Hematopoietic multipotent progenitor cell treated with erythropoietin and hydrocortisone succinate and interleukin-3 and kit ligand, for 4 days (in vitro differentiated cells): ENCODE measurements at places on chromosomes 12 and 14.
A peak's percentile ranks its signal among the peaks of the same experiment; 100 is the strongest.

GRCh38 chr14:80313806-80314205, 102.5 kb upstream of the DIO2 start:
- no peak for DNase-seq

DNA sequence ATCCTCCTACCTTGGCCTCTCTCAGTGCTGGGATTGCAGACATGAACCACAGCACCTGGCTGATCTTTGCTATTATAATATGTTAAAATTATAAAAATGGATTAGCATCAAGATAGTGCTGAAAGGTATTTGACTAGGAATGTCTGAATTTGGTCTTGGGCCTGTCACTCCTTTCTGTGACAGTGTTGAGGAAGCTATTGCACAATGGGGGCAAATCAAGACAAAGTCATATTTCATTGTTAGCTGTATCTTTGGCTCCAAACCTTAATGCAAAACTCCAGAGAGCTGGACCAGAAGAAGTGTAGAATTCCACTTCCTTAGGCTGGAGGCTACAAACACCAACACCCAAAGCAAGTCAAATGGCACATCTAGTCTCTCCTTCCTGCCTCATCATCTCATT, 42.2 kb downstream of the ZCRB1 start:
- peak; percentile 47 for DNase-seq

DNA sequence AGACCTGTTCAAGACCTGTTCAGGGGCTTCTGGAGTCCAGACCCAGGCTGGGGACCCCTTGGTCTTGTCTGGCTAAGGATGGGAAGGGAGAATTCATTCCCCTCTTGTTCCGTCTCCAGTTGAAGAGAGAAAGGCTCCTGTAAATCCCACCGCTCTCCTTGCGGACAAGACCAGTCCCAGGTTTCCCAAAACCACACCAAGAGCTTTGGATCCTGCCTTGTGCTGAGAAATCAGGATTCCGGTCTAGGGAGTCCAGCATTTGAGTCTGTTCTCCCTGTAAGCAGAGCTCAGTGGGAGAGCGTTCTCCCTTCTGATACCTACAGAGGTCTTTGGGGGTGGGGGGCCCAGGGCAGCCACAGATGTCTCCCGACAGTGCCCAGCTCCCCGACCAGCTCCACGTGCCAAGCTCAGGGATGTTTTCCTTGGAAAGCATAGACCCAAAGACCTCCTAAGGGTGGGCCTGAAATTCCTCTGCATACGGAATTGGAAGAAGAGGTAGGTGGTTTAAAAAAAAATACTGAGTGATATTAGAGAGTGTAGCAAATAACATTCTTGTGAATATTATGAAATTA, 1.9 kb downstream of the HOXC13 start:
- DNase-seq: no peak

DNA sequence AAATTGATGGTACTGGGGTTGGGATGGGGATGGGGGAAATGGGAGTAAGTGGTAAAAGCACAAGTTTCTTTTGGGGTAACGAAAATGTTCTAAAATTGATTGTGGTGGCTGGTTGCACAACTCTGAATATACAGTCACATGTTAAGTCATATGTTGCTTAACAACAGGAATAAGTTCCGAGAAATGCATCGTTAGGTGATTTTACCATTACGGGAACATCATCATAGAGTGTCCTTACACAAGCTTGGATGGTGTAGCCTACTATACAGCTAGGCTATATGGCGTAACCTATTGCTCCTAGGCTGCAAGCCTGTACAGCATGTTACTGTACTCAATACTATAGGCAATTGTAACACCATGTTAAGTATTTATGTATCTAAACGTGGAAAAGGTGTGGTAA, 31.0 kb downstream of the ITGA7 start:
- DNase-seq: peak; percentile 14

DNA sequence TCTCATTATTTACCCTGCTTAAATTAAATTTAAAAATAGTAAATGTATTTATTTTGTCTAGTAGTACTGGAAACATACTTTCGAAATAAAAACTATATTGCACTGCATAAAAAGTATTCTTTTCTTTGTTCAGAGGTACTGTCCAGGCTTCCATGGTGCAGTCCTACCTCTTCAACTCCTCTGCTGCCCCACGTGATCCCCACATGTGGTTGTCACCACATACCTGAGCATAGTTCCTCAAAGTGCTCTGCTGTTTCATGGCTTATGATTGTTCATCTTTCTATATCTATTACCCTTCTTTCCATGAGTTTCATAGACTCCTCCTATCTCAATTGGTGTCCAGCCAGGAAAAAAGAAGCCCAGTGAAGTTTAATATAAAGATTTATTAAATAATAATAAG, 317.5 kb upstream of the OR4E1 start:
- no peak for DNase-seq

DNA sequence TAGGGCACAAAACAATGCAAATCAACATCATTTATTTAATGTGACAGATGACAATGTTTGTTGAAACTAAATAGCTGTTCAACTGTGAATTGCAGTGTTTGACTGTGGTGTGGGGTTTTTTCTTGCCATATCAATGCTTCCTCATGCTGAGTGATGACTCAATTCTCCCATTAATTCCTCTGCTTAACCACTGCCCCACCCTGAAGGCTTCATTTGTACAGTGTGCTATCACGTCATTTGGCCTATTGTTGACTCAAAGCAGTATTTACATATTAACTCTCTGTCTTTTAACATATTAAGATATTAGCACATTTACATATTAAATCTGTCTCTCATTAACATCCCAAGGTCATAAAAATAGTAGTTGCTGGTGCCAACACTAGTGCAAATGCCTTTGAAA, 164.8 kb upstream of the NRXN3 start:
- DNase-seq: peak; percentile 91

DNA sequence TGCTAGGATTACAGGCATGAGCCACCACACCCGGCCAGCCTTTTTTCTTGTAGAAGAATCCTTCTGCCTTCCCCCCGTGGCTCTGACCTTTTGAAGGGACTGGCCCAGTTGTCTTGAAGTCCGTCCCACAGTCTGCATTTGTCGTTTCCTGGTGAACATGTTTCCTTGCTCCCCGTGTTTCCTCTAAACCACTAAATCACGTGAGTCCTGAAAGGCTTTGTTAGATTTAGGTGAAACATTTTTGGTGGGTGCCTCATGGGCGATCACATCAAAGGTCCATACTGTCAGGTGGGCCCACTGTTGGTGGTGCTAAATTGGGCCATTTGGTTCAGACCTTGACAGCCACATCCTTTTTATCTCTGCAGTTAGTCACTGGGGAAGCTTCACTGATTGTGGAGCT, 26.3 kb downstream of the MLXIP start:
- no peak for DNase-seq

- no peak for DNase-seq
Measured at GRCh38 chr12:14772946-14773345, 30.3 kb downstream of the WBP11 start.

DNA sequence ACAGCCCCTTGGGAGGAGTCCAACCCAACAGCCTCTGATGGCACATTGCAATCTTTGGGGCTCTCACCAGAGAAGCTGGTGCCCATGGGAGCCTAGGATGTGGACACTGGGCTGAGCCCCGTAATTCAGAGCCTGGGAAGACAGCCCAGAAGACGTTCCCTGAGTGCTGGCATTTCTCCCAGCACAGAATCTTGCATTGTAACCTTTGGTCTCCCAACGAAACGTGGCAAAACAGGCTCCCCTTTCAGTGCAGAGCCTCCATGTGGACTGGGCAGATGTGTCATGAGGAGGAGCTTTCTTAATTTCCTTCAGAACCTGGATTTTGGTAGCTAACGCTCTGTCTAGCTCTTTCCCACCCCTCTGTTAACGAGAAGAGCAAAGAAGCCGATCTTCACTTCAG, 26.3 kb downstream of the BATF start:
- DNase-seq: no peak

DNA sequence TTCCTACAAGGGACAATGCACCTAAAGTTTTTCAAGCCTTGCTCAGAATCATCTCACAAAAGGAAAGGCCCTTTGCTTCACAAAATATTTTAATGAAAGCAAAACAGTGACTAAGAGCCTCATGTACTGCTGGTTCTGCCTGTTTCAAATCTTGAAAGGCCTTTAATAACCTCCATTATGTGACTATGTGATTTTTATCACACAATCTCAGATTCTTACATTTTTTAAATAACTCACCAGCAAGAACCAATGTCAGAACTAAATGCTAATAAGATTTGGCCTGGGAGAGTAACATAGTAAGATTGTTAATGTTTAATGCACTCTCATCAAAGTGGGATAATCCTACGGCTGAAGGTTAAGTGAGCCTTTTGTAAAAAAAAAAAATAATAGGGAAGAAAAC, 378.9 kb downstream of the RGS6 start:
- DNase-seq: no peak

DNA sequence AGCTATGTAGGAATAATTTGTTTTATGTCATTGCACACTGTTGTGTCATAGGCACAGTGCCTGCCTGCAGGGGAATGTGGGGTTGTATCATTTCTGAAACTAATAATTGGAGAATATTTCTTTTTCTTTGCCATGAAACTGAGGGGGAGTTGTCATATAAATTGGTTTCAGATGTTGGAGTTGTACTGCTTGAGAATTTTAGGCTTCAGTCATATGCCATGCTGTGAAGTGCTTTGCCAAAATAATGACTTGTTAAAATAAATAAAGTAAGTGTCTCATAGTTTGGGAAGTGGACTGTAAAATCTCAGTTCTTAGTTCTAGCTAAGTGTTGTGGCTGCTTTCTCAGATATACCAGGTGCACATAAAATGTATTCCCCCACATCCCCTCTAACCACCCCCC, 116.8 kb downstream of the DAAM1 start:
- DNase-seq: no peak

GRCh38 chr12:122503147-122503751, 2.5 kb upstream of the ZCCHC8 start:
- no peak for DNase-seq

- peak; percentile 99 for DNase-seq
Measured at GRCh38 chr12:55996715-55997534, at the start of gene SUOX. SUOX (plus strand) TSS chr12:55997276; CDS start chr12:56002222, 4,946 bp downstream.

- DNase-seq: no peak
Measured at GRCh38 chr14:57820581-57820980, 45.3 kb downstream of the SLC35F4 start.

DNA sequence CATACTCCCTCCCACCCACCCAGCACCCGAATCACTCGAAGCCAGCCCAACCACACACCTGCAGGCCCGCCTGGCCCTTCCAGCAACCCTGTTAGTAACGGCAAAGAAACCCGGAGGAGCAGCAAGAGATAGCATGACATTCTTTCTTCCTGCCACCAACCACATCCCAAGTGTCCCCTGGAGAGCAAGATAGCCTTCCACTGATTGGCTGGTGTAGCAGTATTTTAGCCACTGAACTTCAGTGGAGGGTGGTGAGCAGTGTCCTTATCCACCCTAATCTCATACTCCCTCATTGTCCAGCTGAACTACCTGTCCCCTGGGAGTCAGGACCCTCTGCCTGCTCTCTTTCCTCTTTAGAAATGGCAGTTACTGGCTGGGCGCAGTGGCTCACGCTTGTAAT, 769 bp upstream of the SLC39A5 start:
- no peak for DNase-seq

GRCh38 chr14:55074662-55075061, 23.2 kb downstream of the MAPK1IP1L start:
- DNase-seq: no peak

DNA sequence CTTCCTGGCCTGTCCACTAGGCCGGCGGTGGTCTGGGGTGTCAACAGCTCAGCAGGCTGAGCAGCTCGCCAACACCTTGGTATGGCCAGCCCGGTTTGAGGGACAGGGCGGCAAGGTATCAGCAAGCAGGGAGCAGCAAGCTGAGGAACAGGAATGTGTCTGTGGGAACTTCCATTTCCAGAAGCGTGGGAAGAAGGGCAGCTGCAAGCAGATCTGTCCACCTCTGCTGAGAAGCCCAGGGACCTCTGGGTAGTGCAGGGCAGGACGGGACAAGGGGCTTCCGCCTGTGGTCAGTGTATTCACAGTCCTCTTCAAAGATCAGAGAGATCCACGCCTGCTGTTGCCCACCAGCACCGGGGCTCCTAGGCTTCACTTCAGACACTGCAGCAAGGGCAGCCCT, 36.0 kb downstream of the ACTN1 start:
- no peak for DNase-seq

DNA sequence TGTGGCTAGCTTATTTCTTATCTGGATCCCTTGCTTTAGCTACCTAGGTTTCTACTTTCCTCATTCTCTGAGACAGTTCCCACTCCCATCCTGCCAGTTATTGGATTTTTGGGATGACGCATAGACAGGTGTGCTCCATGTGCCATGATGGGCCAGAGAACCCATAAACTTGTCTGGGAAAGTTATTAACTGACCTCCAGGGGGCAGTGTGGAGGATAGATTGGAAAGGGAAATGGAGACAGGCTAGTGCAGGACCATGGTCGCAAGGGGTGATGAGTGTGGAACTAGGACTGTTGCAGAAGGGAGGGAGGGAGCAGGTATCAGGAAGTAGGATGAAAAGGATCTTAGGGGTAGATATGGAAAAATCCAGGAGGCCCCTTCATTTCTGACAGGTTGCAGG, 80.3 kb downstream of the ESRRB start:
- DNase-seq: peak; percentile 74
